ENCODE measurements at places on chromosomes 13 and 19. TPM values are rescaled to one million over a fixed set of nuclear protein-coding genes. Genes with fewer than 3 reads are reported as not detected.
A peak's percentile ranks its signal among the peaks of the same experiment; 100 is the strongest.

DNA sequence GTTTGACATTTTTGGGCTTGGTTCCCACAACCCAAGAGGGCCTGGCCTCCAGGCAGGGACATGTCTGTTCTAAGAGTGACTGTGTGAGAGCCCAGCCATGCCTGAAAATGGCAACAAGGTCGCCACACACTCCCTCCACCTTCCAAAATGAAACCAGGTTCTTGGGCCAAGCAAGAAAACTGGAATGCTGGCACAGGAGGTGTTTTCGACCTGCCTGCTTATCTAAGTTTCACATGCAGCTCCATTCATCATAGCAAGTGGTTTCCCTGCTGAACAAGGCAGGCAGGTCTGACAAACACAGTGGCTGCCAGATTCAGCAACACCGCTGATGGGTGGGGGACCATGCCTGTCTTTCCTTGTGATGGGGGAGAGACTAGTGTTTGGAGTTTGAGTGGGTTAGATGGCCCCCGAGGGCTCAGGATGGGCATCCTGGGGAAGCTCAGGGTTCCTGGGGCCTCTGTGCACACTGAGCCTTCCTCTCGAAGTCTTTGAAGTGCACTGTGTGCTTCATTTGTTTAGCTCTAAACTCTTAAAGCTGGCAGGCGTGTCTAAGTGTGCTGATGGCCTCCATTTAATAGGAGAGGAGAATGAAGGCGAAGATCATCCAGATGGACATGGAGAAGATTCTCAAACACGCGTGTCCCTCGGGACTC, 17.9 kb upstream of the GAS6 start:
- no peak for DNase-seq

TRPC4 gene
- 1.4 TPM for total RNA-seq

- no peak for DNase-seq
Measured at GRCh38 chr19:30318936-30319335, 53.2 kb upstream of the ZNF536 start.

DNA sequence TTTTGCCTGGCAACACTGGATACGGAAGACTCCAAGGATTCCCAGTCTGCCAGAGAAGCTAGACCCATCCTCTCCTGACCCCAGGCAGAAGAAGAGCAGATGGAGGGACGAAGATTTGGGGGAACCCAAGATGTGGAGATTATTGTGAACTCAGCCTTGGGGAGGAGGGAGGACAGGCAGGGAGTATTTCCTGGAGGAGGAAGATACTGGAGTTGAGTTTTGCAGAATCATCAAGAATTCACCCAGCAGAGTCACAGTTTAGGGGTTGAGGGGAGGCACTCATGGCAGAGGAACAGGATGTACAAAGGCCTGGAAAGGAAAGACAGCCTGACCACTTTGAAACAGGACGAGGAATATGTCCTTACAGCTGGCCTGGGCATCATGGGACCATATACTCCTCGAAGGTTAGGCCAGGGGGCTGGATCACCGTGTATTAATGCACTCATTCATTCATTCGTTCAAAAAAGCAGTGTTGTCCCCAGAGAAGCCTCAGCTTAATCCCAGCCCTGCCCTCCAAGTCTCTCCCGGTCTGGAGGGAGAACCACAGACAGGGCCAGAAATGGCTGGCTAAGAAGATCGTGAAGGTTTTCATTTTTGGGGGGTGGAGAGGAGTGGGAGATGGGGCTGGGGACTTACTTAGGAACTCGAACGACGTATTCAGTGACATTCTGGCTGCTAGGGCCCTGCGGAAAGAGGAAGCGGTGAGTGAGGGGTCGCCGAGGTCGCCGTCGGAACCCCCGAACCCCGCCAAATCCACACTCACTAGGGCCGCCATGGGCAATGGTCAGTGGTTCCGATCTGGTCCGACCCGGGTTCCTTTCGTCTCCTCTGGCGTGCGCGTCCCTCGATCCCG, 517 bp downstream of the GTF2F1 start:
- no peak for DNase-seq

- DNase-seq, result no peak
Measured at GRCh38 chr13:51332566-51333361, 6.7 kb upstream of the SERPINE3 start.

DNA sequence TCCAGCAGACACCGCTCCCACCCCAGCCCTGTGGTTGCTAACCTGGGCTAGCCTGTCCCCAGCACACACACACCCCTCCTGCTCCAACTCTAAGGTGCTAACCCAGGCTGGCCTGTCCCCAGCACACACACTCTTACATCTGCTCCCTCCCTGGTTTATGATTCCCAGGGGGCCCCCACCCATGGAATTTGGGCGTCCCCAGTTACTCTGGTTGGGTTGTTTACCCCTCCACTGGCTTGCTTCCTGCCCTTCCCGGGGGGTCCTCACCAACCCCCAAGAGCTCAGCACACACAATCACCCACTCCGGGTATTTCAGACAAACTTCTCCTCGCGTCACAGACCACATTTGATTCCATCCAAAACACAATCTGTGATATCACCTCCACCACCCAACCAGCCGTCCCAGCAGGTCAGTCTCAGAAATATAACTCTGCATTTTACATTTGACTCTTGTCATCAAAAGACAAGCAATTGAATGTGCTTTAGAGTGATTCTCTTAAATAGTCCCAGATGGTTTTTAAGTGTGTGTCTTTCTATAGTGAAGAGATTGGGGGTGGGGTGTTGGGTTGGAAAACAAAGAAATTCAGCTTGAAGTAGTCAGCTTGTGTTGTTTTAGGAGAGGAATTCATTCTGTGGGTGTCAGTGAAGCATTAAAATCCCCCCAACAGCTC, 20.1 kb downstream of the COL4A2 start:
- no peak for DNase-seq

- no peak for DNase-seq
Measured at GRCh38 chr19:29854033-29854432, 42.2 kb downstream of the CCNE1 start.

DNA sequence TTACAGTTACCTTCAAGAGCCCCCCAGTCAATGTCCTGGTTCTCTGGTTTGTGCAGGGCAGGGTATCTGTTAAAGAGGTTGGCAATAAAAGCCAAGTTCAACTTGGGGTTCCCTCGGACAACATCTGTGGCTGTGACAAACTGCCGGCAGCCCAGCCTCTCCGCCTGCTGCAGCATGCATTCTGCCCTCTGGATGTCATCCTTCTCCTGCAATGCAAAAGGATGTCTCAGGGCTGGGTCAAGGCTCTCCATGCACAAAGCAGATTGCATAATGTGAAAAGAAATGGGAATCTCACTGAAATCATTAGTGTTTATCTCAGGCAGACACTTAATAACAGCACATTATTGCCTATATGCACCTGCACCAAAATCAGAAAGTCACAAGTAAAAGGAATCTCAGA, 35.1 kb downstream of the LCP1 start:
- no peak for DNase-seq

GRCh38 chr19:6340493-6341201, 7.2 kb upstream of the ACER1 start:
- DNase-seq, result no peak

SIGLEC10 gene
- total RNA-seq, result 1.4 TPM

GRCh38 chr19:50772476-50772875, 2.2 kb downstream of the GPR32 start:
- DNase-seq, result no peak

UBE2L5 gene
- not detected for total RNA-seq

- DNase-seq, result no peak
Measured at GRCh38 chr13:109773276-109773675, 13.1 kb downstream of the IRS2 start.

DNA sequence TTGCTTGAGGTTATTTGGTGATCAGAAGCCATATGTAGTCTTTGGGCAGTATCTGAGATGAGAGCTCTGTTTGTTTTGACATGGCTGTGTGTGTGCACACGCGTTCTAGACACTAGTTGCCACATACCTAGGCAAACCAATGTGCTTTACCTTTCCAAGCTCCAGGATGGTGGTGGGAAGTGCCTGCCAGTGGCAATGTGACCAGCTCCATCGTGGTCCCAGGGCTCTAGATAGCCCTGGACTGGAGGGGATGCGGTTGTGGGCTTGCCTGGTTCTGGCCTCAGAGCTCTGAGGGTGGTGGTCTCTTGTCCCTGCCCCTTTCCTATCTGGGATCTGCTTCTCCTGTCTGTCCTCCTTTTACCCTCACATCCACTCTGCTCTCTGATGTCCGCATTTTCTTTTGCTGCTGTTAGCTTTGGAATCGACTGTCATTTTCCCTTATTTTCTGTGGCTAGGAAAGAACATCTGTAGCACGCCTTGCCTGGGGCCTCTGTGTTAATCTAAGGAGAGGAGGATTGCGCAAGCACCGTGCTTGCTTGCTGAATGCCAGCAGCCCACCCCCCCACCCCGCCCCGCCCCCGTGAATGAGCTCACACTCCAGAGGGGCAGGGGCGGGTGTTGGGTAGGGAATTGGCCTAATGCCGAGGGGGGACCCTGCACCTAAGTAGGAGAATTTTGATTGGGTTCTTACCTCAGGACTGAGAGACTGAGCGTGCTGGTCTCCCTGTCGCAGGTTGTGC, 89.5 kb downstream of the ARHGEF7 start:
- DNase-seq, result peak; percentile 87

MCOLN1 gene
- total RNA-seq, result 21.2 TPM

DNA sequence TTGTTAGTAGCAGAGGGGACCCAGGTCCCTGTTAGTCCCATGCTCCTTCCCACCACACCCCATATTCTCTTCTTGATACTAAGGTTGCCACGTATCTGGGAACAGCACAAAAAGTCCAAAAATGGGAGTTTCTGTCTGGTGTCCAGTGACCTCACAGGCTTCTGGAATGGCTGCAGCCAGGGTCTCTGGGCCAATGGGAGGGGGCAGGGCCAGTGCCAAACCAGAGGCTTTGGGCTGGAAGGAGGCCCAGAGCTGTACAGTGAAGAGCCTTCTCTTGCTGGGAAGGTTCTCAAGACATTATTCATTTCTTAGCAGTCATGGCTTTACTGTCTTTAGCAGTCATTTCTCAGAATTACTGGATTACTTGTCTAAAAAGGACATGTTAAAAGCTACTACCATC, 119.2 kb downstream of the FRY start:
- DNase-seq, result peak; percentile 76

SBK2 gene
- total RNA-seq, result 181 TPM

DNA sequence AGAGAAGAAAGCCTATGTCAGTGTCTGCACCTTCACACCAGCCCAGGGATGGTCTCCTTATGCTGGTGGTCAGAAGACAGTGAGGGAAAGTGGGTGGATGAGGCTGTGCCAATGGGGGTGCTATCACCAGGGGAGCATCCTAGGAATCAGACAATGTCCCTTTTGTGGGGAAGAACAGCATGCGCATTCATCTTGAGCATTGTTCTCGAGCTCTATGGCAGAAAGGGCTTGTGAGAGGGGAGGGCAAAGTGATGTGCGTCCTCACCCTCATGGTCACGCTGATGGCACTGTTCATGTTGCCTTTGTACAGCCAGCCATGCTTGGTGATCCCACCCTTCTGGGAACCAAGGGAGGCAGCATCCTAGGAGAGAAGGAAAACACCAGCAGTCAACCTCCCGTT, 56.1 kb downstream of the DOCK9 start:
- no peak for DNase-seq

UGGT2 gene
- 27.3 TPM for total RNA-seq

- DNase-seq, result no peak
Measured at GRCh38 chr19:311813-312261, 20.6 kb upstream of the PLPP2 start.

DNA sequence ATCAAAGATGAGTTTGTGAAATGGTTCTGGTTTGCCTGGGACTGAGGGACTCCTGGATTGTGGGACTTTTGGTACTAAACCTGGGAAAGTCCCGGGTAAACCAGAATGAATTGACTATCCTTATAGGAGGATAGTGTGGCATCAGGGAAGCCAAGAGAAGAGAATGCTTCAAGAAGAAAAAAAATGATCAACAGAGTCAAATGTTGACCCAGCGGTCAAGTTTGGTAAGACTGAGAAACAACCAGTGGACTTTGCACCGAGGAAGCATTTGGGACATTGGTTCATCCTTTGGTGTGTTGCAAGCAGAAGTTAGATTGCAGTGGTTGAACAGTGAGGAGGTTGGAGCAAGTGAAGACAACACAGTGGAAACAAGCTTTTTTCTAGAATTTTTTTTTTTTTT, 33.5 kb downstream of the CLEC17A start:
- no peak for DNase-seq

DNA sequence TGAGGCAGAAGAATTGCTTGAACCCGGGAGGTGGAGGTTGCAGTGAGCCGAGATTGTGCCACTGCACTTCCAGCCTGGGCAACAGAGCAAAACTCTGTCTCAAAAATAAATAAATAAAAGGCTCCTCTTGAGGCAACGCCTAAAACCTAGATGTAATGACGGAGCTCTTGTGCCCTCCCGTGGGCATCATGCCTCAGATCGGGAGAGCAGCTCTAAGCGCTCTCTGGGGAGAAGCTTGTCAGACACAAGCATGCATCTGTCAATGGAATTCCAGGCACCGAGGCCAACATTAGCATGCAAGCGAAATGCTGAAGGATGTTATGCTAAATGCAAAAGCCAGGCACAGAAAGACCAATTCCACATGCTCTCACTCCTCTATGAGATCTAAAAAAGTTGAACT, 45.6 kb upstream of the MRI1 start:
- peak; percentile 46 for DNase-seq

ZNF180 gene
- total RNA-seq, result 3.4 TPM

- DNase-seq, result no peak
Measured at GRCh38 chr19:46753420-46754155, 7.3 kb upstream of the STRN4 start.

TMPRSS9 gene
- not detected for total RNA-seq

GRCh38 chr13:20901668-20902437, 693 bp downstream of the XPO4 start:
- DNase-seq, result peak; percentile 34
